ENCODE measurements at places on chromosomes 5 and 9.

DNA sequence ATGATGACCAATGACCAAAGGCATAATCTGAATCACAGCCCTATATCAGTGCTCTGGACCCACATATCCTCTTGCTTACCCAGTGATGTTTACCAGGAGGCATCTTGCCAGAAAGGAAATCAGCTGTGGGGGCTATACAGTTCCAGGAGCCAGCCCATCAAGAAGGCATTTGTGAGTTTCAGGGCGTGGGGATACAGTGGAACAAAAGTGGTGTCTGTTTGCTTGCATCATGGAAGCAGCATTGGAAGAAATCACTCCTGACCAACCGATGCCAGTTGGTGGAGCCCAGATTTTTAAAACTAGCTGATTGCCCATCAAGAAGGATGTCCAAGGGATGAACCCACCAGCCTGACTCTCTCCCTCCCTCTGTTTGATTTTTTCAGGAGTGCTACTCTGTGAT, 106.5 kb upstream of the EGFLAM start:
- no peak for DNase-seq

DNA sequence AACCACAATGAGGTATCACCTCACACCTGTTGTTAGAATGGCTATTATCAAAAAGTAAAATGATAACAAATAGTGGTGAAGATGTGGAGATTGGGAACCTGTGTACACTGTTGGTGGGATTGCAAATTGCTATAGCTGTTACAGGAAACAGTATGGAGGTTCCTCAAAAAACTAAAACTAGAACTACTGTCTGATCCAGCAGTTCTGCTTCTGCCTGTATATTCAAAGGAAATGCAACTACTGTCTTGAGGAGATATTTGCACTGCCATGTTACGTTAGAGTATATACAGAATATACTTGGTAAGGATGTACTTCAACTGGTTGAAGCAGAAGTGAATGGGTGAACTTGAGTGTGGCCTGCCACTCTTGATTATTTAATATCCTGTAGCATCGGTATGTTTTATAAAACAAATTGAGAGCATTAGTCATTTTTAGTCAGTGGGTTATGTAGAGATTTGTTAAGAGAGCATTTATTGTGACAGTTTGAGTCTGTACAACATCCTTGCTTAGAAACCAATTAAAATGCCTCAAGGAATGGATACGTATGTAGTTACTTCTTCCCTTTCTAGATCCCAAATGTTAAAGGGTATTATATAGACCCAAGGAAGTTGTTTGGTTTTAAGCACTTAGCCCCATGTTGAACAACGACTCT, 37.5 kb downstream of the ZCCHC7 start:
- DNase-seq = no peak

DNA sequence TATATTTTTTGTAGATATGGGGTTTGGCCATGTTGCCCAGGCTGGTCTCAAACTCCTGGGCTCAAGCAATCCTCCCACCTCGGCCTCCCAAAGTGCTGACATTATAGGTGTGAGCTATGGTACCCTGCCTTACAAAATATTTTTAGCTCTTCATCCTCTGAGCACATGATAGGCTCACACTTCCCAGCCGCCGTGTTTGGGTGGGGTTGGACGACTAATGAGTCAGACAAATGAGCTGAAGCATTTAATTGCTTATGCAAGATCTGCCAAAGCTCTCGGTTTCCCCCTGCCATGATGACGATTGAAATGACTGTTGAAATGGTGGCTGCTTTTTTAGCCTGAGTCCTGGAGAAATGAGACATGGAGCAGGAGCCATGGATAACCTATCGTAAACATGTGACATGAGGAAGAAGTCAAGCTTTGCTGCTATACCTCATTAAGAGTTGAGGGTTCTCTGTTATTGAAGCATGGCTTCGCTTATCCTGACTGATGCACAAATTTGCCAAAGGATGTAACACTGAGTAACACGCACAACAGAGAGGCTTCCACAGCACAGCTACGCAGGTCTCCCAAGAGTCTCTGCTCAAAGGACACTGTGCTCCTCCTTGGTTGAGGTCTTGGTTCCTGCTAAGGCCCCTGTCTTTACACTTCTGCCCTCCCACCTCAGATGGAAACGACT, 48.2 kb upstream of the GFPT2 start:
- no peak for DNase-seq

DNA sequence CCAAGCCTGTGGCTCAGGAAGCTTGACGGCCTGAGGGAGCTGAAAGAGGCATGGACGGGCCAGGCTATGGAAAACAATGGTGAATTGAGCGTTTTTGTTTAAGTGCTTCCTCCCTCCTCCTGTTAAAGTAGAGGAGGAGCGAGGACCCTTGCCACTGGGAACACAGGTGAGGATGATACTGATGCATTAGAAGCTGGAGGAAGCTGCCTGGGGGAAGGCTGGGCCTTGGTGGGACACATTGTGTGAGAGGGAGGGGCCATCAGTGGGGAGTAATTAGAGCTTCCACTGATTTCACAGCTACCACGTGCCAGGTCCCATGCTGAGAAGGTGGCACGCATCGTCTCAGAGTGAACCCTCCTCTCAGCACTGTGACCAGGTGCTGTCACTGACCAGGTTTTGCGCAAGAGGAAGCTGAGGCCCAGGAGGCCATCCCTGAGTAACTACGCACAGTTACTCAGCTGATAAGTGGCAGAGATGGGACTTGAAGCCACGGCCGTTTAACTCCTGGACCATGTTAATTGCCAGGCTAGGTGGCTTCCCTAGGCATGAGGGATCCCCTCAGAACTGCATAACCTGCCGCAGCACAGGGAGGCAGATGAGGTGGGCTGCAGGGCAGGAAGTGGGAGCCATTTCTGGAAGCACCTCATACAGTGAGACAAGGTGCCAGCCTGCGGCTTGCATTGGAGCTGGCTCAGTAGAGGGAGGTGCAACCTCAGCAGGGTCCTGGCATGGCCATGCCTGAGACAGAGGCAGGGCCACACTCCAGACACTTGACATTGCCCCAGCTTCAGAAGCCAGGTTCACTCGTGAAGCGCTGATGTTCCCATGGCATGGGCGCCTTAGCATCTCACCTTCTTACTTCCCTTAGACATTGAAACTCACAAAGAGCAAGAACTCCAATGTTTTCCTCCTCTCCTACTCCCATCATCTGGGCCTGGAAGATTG, 195.3 kb upstream of the MVB12B start:
- DNase-seq = no peak
